ENCODE measurements at places on chromosomes 2 and 18.

GRCh38 chr2:1377473-1377872, 35.8 kb upstream of the TPO start:
- no peak for DNase-seq

- no peak for DNase-seq
Measured at GRCh38 chr18:49024804-49025421, 74.1 kb upstream of the SMAD7 start.

DNA sequence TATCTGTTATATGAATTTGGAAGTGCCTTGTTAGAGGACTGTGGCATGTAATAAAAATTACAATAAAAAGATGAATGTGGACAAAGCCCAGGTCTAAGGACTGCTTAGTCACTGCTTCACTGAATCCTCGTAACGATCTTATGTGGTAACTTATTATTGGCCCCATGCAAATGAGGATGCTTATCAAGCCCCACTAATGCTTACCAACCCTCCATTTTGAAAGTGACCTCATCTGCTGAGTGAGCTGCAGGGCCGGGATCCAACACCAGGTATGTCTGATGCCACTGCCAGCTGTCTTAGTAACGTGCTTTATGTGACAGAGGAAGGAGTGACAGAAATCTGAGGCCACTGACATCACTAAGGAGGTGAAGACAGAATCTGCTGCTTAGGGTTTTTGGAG, 65.3 kb upstream of the CCDC85A start:
- DNase-seq, result no peak

- no peak for DNase-seq
Measured at GRCh38 chr2:119550346-119550745, 6.1 kb downstream of the CFAP221 start.

DNA sequence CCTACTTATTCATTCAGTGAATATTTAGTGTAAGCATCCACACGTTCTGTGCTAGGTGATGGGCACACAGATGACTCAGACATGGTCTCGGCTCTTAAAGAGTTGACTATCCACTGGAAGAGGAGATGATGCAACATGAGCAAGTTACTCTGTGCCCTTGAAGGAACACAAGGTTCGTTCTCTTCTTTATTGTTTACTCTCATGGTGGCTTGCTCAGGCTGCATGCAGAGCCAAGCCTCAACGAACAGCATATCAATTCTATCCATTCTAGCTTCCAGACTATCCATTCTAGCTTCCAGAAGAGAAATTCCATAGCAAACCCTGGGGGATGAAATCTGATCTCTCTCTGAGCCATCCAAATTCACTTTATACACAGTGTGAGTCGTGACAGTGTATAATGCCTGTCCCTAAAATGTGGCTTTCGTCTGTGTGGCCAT, 68.1 kb upstream of the CTAGE1 start:
- DNase-seq, result no peak
